ENCODE measurements at places on chromosomes 2 and 18. TPM values are rescaled to one million over a fixed set of nuclear protein-coding genes. Genes with fewer than 3 reads are reported as not detected.

Gene IL18R1
- total RNA-seq = 5.1 TPM

Gene ACTG2
- not detected for total RNA-seq

Gene COL4A4
- total RNA-seq = 1.9 TPM

Gene SLC66A2
- total RNA-seq = 67.1 TPM

Gene SAG
- total RNA-seq = not detected

Gene SLC9A2
- total RNA-seq = under 0.01 TPM

Gene TCF23
- not detected for total RNA-seq

Gene NOSTRIN
- total RNA-seq = 0.72 TPM

Gene DOCK10
- total RNA-seq = 0.48 TPM

Gene ZNF516
- 24.5 TPM for total RNA-seq

Gene ALMS1
- total RNA-seq = 8.7 TPM

Gene PLCD4
- total RNA-seq = 1.3 TPM

Gene GAL3ST2
- total RNA-seq = not detected

Gene CHRNG
- not detected for total RNA-seq

Gene STPG4
- not detected for total RNA-seq

Gene OTOS
- not detected for total RNA-seq

Gene CCDC141
- total RNA-seq = not detected

Gene CCDC178
- total RNA-seq = not detected

Gene FAM110C
- total RNA-seq = 21.4 TPM

Gene FZD7
- 0.85 TPM for total RNA-seq

Gene CIB4
- total RNA-seq = not detected

Gene SLC5A7
- total RNA-seq = not detected

Gene NPPC
- total RNA-seq = not detected

Gene HOXD8
- total RNA-seq = 1.7 TPM

Gene YES1
- 274 TPM for total RNA-seq

Gene KLF7
- total RNA-seq = 28.4 TPM

Gene DPP10
- not detected for total RNA-seq

Gene CCDC74A
- total RNA-seq = 6.0 TPM

Gene FMNL2
- total RNA-seq = 28.3 TPM

Gene LOXHD1
- not detected for total RNA-seq

Gene IER3IP1
- 19.5 TPM for total RNA-seq

Gene GCG
- total RNA-seq = not detected

Gene PAX8
- total RNA-seq = 24.3 TPM

Gene CPSF3
- 53.3 TPM for total RNA-seq

Gene DNAH7
- under 0.01 TPM for total RNA-seq

Gene CCDC150
- total RNA-seq = 4.6 TPM

Gene GPR45
- total RNA-seq = not detected

Gene ALPI
- total RNA-seq = not detected

Gene TXNDC2
- not detected for total RNA-seq

Gene NGEF
- 0.96 TPM for total RNA-seq

Gene FHOD3
- 14.7 TPM for total RNA-seq

Gene LRRTM4
- total RNA-seq = not detected

Gene SERPINB10
- total RNA-seq = 4.8 TPM

Gene NXPH2
- total RNA-seq = not detected

Gene MC4R
- not detected for total RNA-seq

Gene MAP3K19
- not detected for total RNA-seq

Gene SRD5A2
- total RNA-seq = not detected

Gene ERICH2
- total RNA-seq = 0.72 TPM

Gene CEBPZ
- total RNA-seq = 64.1 TPM

Gene ANKRD53
- under 0.01 TPM for total RNA-seq

Gene LHCGR
- not detected for total RNA-seq

Gene GREB1L
- total RNA-seq = 2.7 TPM

Data from tracheal epithelial cell (primary cell).